Mesothelial cell of epicardium (in vitro differentiated cells): ENCODE measurements at places on chromosomes 5 and 9.

GRCh38 chr9:34380034-34380510 lies 3.4 kb upstream of the MYORG start:
- DNase-seq, result no peak

GRCh38 chr5:129438322-129438721 lies 21.8 kb upstream of the ADAMTS19 start:
- no peak for DNase-seq

DNA sequence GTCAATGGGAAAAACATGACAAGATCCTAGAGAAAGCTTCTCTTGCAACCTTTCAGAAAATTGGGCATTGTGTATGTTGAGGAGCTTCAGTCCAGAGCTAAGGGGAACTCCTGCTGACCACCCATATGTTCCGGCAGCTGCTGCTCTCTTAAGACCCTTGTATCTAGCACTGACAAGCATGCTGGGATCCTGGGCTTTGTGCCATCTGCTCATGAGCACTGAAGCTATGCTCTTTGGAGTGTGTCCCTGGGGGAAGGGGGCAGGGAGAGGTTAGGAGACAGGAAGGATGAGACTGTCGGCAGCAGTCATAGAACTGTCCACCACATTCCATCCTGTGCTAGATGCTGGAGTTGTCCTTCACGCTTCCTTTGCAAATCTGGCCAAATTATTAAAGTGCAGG lies 109.3 kb downstream of the JAKMIP2 start:
- no peak for DNase-seq

DNA sequence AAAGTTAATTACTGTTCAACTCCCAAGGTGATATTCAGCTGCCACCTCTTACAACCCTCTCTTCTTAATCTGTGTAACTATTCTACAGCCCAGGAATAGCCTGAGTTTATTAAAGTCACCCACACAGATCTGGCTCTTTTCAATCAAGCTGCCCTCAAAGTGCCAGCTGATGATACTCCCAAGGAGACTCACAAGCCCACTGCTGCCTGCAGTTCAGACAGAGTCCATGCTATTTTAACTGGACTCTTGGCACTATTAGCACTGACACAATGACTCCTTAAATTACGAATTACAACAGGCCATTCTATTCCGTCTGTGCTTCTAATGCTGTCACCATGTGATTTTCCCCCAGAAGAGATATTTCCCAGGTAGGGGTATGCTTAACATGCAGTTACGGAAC lies 26.3 kb downstream of the REEP5 start:
- no peak for DNase-seq

DNA sequence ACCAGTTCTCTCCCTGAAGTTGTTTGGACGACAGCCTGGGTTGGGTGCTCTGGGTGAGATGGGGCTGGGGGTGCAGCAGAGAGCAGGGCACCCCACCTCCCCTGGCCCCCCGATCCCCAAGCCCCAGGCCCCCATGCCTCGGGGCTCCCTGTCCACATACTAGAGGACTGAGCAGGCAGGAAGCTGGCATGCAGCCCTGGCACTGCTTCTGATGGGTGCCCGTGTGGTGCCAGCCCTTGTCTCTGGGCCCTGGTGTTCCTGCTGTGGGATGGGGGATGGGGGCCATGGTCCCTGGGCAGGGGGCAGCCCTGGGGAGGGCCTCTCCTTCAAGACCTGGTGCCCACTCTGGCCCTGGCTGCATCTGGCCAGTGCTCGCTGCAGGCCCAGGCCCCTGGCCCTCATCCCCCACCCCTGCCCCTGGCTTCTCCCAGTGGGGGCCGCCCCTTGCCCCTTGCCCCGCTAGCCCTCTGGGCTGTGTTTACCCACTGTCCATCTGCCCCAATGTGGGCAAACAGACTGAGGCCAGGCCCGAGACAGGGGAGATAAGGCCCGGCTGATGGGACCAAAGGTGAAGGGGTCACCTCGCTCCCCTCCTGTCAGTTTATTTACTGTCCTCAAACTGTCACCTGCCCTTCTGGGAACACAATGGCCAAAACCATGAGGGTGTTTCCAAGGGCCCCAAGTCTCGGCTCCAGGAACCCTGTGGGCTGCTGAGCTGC lies 67.3 kb upstream of the RXRA start:
- DNase-seq, result no peak

DNA sequence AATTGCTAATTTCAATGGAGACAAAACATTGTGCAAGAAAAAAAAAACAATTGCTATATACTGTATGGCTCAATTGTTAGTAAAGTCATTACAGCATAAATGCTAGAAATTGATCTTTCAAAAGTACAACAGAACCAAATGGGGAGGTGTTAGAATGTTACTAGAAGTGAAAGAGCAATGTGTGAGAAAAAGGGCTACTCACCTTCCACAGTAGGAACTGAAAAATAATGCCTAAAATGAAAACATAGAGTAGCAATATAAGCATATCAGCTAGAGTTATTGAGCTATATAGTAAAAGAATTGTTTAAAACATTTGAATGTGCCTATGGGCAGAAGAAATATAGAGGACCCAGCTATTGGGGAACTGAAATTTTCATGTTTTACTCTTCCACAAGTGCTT lies 10.9 kb upstream of the RXFP3 start:
- DNase-seq, result no peak

- DNase-seq, result no peak
These were observed 35.0 kb upstream of the RIC1 start for GRCh38 chr9:5593904-5594303.

DNA sequence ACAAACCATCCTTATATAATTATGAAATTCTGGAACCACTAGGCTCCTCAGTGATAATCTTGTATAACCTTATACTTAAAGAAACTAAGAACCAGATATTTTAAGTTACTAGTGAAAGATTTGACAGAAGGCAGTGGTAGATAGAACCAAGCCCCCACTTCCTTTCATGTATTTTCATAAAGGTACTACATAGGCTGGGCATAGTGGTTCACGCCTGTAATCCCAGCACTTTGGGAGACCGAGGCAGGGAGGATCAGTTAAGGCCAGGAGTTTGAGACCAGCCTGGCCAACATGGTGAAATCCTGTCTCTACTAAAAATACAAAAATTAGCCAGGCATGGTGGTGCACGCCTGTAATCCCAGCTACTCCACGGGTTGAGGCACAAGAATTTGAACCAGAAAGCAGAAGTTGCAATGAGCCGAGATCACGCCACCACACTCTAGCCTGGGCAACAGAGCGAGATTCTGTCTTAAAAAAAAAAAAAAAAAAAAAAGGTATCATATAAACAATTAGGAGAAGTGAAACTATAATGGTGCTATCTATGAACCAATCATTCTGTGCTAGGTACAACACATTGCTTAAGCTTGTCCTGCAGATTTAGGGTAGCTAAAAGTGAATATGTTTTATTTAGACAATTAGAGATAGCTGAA lies 27.9 kb upstream of the DTWD2 start:
- DNase-seq, result no peak

- no peak for DNase-seq
These were observed 109.4 kb downstream of the CDC42SE2 start for GRCh38 chr5:131373265-131373664.

- DNase-seq, result no peak
These were observed 45.1 kb downstream of the BNC2 start for GRCh38 chr9:16825331-16825725.
